Fibroblast of skin of abdomen (primary cell): ENCODE measurements at places on chromosomes 12 and 14.

GRCh38 chr12:66405395-66405794 lies 103.1 kb downstream of the HELB start:
- DNase-seq, result peak; percentile 68

- DNase-seq, result no peak
Observed at GRCh38 chr14:29274890-29275596, 508.5 kb downstream of the FOXG1 start.

DNA sequence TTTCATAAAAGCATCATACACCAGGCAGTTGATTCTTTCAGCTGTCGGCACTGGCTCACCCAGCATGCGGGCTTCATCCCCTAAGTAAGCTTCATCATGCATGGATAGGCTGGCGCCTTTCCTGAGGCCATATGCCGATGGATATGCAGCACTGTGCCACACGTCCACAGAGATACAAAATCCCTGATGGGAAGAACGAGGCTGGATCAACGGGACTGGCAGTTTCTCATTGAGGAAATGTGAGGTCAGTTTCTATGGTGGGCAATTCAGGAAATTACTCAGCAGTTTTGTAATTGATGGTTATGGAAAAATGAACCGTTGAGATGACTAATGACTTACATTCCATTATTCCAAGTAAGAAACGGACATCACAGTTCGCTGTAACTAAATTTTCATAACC lies 453.8 kb downstream of the TMEM121 start:
- no peak for DNase-seq

- DNase-seq, result no peak
Observed at GRCh38 chr14:63361790-63362189, 43.1 kb upstream of the GPHB5 start.

GRCh38 chr14:92717571-92718042 lies 30.8 kb downstream of the LGMN start:
- peak; percentile 39 for DNase-seq

DNA sequence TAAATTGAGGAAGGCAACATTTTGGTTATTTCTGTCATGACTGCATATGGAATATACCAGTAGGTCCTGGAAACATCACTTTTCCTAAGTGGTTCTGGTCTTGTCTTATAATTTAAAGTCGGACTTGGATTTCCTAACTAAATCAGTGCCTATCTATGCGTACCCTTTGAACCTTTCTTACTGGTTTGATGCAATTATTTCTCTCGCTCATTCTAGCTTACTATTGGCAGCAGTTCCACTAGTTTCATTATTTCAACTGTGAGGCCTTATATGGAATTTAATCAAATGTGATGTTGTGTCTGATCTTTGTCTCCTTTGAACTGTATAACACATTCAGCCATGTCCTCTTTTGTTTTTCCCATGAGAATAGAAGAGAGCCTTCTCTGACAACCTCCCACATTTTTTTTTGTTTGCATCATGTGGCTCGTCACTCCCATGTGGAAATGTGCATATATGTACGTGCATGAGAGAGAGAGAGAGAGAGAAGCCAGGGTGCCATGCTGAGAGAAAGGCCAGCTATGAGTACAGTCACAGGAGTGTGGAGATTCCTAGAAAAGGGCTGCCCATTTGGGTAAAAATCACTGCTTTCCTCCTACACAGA lies 48.0 kb downstream of the AKAP6 start:
- DNase-seq, result peak; percentile 25

DNA sequence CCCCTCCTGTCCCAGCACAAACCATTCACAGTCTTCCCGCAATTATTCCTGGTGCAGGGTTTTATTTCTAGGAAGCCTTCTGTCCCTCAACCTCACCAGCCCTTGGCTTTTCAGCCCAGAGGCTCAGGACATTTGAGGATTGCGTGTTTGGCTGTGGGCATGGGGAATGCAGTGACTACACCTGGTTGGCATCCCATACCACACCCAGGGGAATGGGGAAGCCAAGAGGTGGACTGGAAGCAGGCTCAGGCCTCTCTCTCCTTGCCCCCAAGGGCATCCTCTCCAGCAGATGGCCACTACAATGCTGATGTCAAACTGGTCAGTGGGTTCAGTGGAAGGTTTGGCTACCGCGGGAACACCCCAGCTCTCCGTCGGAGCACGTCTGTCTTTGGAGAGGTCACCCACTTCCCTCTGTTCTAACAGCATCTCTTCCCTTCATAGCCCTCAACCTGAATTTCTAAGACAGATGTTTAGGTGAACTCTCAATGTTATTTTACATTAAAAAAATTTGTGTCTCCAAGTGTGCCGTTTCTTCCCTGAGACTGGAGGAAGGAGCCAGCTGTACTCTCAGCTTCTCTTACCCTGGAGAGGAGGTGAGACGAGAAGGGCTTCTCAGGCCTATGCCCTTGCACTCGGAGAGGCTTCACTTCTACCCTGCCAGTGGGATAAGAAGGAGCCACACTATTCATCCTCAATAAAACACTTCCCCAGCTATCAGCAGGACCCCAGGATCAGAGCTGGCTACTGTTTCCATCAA lies 35.5 kb downstream of the DCAF4 start:
- DNase-seq, result no peak

DNA sequence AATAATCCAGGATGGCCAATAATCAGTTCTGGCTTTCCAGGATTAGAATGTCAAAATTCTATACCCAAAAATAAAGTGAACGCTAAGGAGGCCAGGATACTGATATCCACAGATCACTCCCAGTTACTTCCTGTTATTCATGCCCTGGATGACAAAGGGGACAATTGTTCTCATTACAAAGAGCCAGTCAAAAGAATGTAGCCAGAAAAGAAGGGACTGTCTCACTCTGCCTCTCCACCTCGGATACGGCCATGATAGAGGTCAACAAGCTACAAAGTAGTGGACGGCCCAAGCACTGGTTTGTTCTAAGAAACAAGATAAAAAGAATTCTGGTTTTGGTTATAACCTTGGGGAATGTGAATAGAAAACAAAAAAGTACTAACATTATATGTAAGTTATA lies 116.1 kb upstream of the ATF7IP start:
- no peak for DNase-seq

DNA sequence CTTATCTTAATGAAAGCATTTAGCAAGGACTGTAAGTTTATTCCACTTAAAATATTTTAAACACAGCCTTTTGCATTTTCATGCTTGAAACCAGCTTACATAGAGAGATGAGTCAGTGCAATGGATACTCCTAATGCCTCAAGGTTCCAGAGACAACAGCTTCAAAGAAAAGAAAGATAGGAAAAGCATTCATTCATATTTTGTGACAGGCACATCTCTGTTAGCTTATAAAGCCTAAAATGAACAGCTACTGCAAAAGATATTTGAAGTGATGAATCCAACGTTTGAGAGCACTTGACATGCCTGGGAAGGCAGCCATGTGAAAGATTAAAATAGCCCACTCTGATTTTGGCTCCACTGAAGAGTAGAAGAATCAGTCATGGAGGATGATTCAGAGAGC lies 814.5 kb downstream of the RPS29 start:
- peak; percentile 16 for DNase-seq

DNA sequence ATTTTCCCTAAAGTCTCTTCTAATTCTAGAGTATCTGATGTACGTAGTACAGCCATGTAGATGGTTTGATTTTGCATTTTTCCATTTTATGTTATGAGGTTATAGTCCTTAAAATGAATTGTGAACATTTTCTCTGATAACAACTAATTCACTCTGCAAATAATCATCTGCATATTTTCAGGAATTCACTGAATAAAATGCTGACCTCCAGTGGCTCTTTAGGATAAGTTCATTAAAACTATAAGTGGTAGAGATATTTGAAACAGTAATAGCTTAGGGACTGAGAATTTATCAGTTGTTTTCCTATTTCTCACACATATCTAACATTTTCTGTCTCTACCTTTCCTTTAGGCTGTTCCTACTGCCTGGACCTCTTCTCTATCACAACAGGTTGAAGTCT lies 4.4 kb downstream of the MSRB3 start:
- DNase-seq, result no peak

DNA sequence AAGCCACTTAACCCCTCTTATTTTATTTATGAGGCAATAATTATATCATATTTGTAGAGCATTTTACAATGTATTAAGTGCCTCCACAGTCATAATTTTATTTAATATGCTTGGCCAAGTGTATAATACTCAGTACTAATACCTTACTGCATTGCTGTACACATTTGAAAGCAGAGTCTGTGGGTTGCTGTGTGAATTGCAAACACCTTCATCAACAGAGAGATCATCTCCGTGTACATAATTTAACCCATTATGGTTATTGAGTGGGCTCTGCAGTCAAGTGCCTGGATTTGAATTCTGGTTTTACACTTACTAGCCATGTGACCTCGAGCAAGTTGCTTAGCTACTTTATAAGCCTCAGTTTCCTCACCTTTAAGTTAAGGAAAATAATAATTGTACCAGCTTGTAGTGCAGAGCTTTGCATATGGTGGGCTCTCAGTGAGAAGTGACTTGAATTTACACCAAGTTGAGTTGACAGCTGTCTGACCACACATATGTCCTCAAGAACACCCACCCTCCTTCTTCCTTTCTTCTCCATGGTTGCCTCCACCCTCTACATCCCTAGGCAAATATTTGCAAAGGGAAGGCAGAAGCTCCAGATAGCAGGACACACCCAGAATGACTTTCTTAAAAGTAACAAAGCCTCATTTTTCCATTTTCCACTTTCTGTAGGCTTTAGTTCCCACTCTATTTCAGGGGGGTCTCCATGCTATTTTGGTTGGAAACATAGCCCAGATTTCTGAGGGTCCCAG lies 12.3 kb downstream of the CRACR2A start:
- no peak for DNase-seq

- DNase-seq, result peak; percentile 6
Observed at GRCh38 chr12:29396774-29397173, 15.8 kb upstream of the ERGIC2 start.

GRCh38 chr12:117603316-117604113 lies 242.1 kb upstream of the NOS1 start:
- no peak for DNase-seq

GRCh38 chr12:116434155-116435011 lies 124.8 kb upstream of the MAP1LC3B2 start:
- DNase-seq, result peak; percentile 92

GRCh38 chr12:90896821-90897220 lies 58.2 kb downstream of the CCER1 start:
- DNase-seq, result peak; percentile 51

DNA sequence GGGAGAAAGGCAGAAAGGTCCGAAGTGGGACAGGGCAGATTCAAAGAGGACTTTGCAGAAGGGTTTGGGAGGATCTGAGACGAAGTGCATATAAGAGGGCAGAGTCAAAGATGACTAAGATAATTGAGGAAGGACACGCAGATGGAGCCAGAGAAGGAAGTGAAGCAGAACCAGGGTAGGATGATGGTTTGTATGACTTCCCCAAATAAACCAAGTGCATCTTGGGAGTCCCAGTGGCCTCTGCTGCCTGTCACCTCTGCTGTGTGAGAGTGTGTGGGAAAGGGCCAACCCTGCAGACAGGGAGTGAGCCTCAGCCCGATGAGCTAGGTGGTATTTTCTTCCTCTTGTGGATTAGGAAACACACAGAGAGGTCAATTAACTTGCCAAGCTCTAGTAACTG lies 36.8 kb downstream of the FLVCR2 start:
- DNase-seq, result no peak

- peak; percentile 45 for DNase-seq
Observed at GRCh38 chr14:51293149-51293911, 53.3 kb downstream of the TMX1 start.

- DNase-seq, result no peak
Observed at GRCh38 chr14:71006200-71006563, 98.9 kb downstream of the PCNX1 start.
